ENCODE measurements at places on chromosomes 1 and 21.

GRCh38 chr1:12100071-12100470 lies 37.0 kb downstream of the TNFRSF8 start:
- no peak for DNase-seq

GRCh38 chr1:104531990-104532389 lies 782.3 kb downstream of the AMY1C start:
- no peak for DNase-seq

GRCh38 chr1:156698995-156699394 lies 6.4 kb downstream of the CRABP2 start:
- DNase-seq, result no peak

- DNase-seq, result peak; percentile 95
These were observed 64.1 kb downstream of the TMCO4 start for GRCh38 chr1:19735440-19736127.

GRCh38 chr1:100649146-100649545 lies 70.4 kb upstream of the VCAM1 start:
- DNase-seq, result no peak

DNA sequence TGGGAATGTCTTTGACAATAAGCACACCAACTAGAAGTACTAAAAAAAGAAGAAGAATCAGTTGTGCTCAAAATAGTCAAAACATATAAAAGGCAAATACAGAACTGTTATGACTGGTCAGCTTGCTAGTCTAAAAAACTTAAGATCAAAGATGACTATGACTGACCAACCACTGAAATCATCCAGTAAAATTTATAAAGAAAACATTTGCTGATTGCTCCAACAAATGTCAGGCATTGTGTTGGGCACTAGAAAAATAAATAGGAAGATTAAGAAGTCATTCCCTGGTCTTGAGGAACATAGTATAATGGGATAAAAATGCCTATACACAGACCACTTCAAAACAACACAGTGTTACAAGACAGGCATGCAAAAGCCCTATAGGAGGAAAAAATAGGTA lies 9.3 kb upstream of the ANGPTL3 start:
- DNase-seq, result no peak

DNA sequence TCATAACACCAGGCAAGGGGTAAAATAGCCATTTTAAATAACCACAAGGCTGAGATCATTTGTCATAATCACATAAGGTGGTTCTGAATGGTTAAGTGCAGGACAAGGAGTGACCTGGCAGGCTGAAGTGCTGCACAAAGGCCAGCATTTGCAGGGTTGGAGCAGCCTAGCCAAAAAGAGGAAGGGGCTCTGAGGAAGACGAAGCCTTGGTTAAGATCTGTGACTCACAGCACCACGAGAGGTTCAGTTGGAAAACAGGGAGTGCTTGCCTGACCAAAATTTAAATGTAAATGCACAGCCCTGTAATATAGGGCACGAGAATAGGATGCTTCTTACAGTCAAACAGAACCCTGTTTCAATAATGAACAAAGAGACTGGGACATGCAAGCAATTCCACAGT lies 12.1 kb downstream of the ATP5PF start:
- DNase-seq, result no peak

DNA sequence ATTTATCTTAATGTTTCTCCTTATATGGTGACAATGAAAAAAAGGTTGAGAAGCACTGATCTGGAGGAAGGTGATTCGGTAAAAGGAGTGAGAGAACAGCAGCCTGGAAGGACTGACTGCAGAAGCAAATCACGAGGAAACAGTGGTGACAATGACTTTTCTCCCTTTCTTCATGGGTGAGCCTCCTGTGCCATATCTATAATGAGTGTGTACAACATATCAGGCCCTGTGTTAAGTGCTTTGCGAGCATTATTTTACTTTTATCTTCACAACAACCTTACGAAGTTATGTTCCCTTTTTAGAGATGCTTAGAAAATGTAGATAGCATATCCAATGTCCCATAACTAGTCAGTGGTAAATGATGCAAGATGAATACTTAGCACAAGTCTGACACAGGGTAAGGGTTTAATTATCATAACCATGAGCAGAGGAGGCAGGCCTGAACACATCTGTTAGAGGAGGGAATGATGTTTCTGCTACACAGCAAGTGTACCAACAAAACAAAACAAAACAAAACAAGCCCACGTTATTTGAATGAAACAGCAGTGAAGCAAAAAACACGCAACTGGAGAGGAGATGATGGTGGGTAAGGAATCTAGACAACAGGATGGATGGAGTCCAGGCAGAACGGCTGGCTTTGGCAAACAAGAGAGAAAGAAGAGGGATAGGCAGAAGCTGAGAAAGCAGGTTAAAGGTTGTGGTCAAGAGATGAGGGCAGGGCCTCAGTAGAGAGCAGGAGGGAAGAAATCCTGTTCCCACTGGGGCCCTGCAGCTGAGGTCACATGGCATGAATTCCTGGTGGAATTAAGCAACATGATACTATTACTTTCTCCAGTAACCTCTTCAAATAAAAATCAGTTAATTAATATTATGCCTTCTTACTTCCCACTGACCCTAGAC lies 29.6 kb downstream of the GNG12 start:
- no peak for DNase-seq

GRCh38 chr1:159187647-159188374 lies 16.4 kb downstream of the CADM3 start:
- no peak for DNase-seq

DNA sequence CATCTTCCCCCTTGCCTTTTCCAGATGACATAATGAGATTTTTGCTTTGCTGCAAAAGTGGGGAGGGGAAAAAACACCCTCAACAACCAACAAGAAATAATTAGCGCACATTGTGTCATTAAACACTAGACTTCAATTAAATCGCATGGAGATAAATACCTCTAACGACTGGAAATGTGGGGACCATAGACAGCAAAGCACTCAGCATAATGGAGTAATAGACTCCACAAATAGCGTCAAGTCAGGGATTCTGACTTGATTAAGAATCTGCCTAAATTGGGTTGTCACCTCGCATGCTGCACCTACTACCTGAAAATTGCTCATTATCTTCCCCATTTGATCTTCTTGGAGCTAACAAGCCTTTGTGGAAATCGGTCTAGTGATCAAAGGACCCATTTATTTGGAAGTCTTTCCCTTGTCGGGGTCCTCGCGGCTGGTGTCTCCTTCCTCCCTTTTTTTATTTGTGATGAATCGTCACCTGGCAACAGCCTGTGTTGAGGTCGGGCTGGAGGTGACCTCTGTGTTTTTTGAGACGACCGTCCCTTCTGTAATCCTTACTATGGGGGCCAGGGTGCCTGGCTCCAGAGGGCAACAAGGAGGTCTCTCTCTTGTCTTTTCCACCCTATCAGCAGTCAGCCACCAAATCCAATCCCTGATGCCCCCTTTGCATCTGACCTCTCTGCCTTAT lies 75.3 kb upstream of the IGSF21 start:
- no peak for DNase-seq

- peak; percentile 77 for DNase-seq
These were observed 81.7 kb upstream of the ZNF648 start for GRCh38 chr1:182143154-182143657.

GRCh38 chr1:203037509-203038190 lies 11.4 kb downstream of the PPFIA4 start:
- no peak for DNase-seq

DNA sequence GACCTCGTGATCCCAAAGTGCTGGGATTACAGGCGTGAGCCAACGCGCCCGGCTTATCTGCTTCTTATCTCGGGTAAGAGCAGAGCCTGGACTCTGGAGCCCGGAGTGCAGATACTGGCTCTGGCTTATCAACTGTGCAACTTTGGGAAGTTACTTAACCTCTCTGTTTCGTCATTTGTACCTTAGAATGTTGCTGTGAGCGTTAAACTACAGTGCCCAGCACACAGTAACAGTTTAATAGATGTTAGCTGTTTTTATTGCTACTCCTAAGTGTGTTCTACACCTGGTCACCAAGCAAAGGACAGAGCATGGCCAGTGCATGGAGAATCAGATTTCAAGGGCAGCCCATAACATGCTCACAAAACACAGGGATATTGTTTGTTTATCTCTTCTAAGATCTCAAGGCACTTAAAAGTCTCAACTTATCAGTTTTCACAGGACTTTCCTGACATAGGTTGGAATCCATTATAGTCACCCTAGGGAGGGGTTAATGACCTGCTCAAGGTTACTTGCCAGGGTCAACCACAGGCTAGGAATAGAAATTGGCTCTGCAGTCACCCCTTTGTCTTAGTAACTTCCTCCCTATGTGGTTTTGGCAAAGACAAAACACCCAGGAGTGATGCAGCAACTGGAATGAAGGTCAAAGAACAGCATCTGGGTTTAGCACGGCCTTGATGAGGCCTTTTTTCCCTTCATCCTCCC lies 22.5 kb upstream of the SRP9 start:
- peak; percentile 74 for DNase-seq

DNA sequence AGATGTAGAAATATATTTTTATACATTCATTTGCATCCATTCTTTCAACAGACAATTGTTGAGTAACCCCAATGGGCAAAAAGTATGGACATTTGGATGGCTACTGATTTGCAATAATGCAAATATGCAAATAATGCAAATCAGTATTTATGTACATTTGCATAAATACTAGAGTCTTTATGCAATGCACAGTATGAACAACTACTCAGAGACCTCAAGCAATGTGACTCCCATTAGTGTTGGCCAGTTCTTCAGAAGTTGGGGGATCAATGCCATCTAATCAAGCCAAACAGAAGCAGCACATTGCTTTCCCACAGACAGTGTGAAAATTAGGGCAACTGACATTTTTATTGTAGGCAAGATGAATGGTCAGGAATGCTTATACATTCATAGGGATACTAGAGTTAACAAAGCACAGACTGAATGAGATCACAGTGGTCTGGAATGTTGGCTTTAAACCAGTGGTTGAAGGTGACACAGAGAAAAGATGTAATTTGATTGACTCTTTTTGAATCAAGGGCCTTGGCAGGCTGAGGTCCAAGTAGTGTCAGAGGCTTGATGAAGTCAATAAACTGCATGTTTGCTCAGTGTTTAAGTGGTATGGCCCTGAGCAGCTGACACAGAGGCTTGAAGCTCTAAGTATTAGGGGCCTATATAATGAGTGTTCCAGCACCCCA lies 256.6 kb downstream of the CTH start:
- DNase-seq, result no peak

DNA sequence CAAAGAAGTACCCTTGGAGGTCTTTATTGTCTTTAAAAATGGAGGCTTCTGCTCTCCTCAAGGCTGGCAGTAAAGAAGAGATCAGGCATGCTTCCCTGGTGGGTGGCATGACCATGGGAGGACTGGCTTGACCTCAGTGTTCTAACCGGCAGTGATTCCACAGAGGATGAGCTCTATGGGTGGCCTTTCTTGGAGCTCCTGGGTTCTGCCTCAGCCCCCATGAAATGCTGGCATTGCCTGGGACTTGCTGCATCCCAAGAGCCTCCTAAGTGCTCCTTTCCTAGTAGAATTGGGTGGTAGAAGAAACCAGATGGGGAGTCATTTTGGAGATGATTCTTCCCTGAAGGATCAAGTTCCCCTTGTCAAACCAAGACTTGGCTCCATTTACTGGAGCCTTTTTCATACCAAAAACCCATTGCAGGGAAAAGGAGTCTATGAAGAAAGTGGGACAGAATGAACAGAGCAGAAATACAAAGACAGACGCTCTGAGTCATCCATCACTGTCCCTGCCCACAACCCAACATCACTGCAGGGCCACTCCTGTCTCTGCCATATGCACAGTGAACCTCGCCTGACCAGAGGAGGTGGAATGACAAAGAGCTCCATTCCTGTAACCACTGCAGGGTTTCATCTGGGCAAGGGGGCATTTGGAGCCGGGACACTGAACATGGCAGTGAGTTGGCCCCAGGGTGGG lies 42.4 kb downstream of the RIMS3 start:
- DNase-seq, result peak; percentile 3

DNA sequence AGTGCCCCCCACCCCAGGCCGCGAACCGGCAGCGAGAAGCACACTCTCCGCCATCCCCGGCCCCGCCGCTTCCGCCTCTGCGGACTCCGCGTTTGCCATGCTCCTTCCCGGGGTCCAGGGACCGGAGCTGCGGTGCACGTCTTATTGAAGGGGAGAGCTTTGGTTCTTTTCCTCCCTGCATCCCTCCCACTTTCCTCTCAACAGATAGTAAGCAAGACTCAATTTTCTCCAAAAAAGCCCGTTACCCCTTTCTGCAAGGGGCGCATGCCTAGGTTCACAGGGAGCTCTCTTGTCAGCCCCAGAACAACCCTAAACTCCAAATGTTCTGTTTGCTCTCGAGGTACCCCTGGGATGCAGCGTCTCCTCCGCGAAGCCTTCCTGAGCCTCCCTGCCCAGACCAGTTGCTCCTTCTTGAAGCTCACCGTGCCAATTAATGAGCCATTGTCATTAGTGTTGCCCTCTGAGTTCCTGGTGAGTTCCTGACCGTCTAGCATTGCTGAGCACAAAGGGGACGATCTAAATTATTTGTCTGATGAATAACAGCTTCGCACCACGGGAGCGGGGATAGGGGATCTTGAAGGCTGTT lies 8.1 kb downstream of the FOXD3 start:
- DNase-seq, result no peak

GRCh38 chr1:59058665-59059439 lies 238.0 kb upstream of the FGGY start:
- DNase-seq, result no peak

DNA sequence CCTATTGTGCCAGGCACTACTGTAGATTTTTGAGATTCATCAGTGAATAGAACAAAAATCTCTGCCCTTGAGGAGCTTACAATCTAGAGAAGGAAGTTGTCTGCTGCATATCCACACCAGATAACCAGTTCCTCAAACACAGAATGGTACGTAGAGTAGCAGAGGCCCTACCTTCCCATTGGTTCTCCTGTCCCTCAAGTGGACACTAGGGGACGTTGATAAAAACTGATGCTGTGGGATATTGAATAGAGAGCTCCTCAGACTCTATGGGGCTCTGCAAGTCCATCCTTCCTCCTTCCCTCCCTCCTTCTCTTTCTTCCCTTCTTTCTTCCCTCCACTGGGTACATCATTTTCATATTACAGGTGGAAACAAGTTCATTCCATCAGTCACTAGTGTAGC lies 371.3 kb downstream of the PBX1 start:
- no peak for DNase-seq

DNA sequence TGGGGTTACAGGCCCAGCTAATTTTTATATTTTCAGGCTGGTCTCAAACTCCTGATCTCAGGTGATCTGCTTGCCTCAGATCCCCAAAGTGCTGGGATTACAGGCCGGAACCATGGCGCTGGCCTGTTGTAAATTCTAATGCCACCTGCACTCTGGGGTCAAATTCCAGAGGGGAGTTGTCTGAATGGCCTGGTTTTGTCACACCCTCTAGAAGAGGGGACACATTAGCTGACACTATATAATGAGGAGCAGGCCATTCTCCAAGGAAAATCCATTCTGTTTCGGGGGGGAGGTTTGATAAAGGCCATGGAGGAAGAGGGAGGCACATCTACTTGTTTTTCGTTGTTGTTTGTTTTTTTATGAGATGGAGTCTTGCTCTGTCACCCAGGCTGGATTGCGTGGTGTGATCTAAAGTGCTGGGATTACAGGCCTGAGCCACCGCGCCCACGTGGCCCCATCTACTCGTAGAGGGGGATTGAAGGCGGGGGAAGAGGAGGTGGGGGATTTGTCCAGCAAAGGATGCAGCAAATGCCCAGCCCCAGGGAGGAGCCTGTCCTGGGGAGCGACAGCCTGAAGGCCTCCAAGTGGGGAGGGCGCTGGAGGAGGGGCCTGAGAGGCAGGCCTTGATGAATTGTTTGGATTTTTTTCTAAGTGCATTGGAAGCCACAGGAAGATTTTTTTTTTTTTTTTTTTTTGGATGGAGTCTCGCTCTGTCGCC lies 78.4 kb upstream of the SLC45A1 start:
- no peak for DNase-seq

GRCh38 chr1:27601321-27601770 lies 2.6 kb downstream of the AHDC1 start:
- DNase-seq, result no peak
